ENCODE measurements at places on chromosomes 2 and 18.

GRCh38 chr2:31577143-31577542, 3.6 kb downstream of the SRD5A2 start:
- DNase-seq, result no peak

GRCh38 chr2:181036445-181036844, 56.0 kb downstream of the UBE2E3 start:
- no peak for DNase-seq

DNA sequence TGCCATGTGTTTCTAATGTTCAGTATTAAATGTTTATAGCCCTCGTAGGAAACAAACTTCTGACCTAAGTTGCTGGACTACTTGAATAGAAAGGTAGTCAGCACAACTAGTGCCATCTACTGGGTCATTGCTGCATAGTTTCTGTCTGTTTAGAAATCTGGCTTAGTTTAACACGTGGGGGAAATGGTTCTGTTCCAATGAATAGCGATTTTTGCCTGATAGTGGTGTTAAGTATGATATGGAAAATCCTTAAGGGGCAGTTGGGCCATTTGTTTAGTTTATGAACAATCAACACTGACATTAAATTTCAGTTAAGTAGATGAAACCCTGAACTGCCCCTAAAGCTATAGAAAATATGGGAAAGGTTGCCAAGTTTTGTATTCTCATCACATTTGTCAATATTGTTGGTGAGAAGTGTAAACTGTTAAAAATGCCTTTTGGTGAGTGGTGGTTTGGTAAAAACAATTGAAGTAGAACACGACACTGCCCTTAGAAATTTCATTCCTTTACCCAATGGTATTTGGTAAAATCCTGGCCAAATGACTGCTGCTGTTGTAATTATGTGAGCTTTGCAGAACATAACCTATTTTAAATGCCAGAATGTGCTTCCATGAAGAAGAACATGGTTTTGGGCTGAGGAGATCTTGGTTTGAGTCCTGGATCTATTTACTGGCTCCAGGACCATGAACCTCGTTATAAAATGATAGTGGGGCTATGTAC, 13.2 kb downstream of the NABP1 start:
- DNase-seq, result peak; percentile 36

DNA sequence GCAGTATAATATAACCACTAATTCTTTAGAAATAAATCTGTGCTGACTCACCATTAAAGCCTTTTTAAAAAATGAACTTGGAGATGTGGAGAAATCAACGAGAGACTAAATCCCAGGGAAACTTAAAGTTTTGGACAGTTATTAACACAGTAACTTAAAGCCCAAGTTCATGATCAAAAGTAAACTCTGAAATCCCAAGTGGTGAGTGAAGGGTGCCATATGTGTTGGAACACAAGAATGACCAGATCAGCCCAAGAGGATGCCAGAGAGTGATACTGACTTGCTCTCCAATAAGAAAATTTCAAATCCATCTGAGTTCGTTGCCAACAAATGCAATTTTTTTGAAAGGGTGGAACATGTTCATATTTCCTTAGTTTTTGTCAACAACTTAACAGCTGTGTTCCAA, 838.1 kb upstream of the ACVR2A start:
- no peak for DNase-seq

- DNase-seq, result no peak
Observed at GRCh38 chr2:54566896-54567295, 110.8 kb downstream of the SPTBN1 start.

DNA sequence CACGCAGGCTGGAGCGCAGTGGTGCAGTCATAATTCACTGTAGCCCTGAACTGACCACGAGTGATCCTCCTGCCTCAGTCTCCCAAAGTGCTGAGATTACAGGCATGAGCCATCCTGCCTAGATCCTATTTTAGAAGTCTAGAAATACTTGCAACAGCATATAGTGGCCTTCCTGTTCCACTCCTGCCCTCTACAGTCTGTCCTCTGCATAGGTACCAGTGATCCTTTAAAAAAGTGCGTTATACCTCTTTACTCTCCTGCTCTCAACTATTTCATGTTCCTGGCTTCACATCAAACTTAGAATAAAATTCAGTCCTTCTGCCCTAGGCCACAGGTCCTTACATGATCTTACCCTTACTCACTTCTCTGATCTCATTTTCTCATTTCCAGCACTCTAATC, 6.0 kb downstream of the COMMD1 start:
- DNase-seq, result no peak

- DNase-seq, result no peak
Observed at GRCh38 chr18:73409242-73409641, 541.5 kb upstream of the NETO1 start.

DNA sequence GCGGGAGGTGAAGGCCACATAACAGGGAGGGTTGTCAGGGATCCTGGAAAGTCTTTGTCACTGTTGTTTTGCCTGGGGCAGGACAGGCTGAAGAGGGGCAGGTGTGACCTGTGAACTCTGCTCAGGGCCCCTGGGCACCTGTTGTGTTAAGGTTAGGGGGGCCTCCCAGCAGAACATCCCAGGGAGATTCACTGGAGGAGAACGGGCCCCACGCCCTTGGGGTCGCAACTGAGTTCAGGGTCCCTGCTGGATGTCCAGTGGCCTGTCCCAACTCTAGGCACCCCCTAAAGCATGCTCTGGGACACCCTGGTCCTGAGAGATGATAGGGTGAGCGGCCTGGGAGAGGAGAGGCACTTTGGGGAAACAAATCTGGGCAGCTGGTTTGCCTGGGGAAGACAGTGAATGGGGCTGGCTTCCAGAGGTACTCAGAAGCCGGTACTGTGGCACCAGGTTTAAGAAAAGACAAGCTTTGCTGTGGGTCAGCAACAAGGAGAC, 22.9 kb downstream of the GPR35 start:
- DNase-seq, result no peak

Measured in COR-L47 (cell line).